ENCODE measurements at places on chromosomes 4 and X.

DNA sequence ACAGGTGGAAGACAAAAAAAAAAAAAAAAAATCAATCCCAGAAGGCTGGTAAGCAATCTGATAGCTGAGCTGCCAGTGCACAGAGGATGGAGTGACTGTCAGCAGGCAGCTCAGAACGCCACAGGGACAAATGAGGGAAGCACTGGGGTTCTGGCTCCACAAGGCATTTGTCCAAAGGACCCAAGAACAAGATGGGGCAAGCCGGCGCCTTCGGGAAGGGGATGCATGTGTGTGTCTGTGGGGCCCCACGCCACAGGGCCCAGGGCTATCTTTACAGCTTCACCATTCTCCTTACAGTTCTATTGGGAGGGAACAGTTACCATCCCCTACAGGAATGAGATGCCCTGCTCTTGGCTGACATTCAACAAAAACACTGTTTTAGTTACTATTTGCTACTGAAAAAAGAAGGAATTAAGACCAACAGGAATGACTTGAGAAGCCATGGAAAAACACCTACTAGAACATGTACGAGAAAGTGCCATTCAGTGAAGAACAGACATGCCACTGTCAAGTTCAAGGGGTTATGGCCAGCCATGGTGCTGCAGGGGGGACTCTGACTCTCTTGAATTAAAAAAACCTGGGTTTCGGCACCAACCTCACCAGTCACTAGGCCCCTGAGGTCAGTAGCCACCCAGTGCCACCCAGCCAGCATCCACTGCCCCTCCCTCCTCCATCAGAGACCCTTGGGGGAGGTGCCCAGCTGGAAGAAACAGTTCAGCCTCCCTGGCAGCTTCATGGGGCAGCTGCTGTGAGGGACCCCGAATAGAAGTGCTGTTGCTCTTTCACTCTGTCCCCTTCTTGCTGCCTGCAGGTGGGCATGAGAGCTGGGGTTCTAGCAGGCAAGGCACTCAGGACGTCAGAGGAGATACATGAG, 18.5 kb downstream of the WDR1 start:
- no peak for DNase-seq

DNA sequence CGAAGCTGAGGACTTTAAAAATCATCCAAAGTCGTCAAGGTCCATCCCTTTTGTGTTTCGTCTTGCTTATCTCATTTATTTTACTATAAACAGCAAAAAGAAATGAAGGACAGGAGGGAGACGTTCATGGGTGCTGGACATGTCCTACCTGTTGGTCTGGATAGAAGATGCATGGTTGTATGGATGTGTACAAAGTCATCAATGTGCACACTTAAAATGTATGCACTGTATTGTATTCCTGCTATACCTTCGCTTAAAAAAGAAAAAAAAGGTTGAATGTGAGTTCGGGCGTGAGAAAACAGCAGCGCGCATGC, 313 bp upstream of the BLOC1S4 start:
- no peak for DNase-seq

DNA sequence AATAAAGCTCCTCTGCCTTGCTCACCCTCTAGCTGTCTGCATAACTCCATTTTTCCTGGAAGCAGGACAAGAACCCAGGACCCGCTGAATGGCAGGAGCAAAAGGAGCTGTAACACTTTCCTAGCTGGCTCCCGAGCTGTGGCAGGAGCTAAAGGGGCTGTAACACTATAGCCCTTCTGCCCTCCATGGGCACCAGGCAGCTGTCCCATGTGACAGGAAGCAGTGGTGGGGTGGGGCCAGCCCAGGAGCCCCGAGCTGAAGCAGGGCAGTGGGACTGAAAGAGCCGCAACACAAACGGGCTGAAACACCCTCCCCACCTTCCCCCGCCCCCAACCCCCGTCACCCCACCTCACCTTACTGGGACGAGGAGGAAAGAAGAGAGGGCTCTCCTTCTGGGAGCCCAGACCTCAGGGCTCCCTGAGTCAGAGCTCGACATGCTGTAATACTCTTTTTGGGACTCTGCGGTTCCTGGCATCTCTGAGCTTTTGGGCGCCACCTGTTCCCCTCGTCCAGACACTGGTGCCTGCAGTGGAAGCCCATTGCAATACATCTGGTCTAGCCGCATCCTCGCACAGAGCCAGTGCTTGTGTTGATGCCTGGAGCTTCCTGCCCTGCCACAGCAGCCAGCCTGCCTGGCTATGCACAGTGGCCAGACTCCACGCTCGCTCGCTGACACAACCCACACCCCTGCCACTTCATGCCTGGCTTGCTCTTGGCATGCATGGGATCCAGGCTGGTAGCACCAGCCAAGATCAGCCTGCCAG, 39.4 kb downstream of the PPM1K start:
- DNase-seq: peak; percentile 19

GRCh38 chr4:48270523-48270897, 872 bp upstream of the TEC start:
- no peak for DNase-seq

- no peak for DNase-seq
Observed at GRCh38 chr4:129378364-129378763, 282.4 kb downstream of the C4orf33 start.

GRCh38 chrX:20354505-20354904, 87.8 kb upstream of the RPS6KA3 start:
- DNase-seq: no peak

GRCh38 chr4:157290622-157291021, 70.1 kb downstream of the GRIA2 start:
- DNase-seq: no peak

DNA sequence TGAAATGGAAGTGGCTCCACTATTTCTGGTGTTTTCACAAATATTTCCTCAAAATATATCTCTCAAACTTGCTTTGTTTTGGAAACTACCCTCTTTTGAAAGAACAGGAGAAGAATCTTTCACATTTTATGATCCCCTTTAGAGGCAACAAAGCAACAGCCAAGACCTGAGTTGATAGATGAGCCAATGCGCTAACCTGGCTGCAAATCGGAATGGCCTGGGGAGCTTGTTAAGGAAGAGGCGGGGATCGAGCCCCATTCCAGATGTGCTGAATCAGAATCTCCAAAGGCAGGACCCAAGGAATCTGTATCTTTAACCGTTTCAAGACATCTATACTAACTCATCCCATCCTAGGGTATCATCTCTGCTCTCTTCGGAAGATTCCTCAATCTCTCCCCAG, 181.3 kb downstream of the GPC3 start:
- no peak for DNase-seq

DNA sequence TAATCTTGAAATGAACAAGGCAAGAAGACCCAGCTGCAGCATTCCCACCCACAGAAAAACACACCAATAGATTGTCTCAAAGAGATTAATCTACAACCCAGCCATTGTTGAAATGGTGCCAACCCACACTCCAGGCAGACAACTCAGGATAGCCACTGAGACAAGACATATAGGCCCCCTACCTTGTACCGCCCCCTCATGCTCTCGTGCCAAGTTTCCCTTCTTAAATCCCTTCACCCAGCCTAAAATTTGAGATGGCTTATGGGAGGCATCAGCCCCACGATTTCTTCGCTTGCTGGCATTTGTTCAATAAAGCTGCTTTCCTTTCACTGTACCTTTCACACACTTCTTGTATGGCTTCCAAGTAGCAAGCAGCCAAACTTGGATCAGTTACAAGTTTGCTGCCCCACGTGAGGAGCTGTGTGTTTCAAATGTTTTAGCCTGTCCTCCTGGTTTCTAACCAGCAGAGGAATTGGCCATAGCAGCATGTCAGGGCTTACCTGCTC, 1754.1 kb downstream of the C4orf33 start:
- DNase-seq: no peak

DNA sequence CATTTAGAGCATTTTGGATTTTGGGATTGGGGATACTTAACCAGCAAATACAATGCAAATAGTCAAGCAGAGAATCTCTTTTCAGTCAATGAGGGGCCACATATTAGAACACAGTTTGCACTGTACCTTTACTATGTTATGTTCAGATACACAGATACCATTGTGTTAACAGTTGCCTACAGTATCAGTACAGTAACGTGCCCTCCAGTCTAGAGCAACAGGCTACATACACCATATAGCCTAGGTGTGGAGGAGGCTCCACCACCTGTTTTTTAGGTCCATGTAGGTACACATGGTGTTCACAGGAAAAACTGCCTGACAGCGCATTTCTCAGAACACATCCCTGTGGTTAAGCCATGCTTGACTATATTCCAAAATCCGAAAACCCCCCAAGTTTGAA, 9.1 kb downstream of the GRPEL1 start:
- no peak for DNase-seq
